ENCODE measurements at places on chromosomes 16 and 17.
A peak's percentile ranks its signal among the peaks of the same experiment; 100 is the strongest.

GRCh38 chr17:16975744-16976625 lies 4.1 kb upstream of the TNFRSF13B start:
- DNase-seq: peak; percentile 30

DNA sequence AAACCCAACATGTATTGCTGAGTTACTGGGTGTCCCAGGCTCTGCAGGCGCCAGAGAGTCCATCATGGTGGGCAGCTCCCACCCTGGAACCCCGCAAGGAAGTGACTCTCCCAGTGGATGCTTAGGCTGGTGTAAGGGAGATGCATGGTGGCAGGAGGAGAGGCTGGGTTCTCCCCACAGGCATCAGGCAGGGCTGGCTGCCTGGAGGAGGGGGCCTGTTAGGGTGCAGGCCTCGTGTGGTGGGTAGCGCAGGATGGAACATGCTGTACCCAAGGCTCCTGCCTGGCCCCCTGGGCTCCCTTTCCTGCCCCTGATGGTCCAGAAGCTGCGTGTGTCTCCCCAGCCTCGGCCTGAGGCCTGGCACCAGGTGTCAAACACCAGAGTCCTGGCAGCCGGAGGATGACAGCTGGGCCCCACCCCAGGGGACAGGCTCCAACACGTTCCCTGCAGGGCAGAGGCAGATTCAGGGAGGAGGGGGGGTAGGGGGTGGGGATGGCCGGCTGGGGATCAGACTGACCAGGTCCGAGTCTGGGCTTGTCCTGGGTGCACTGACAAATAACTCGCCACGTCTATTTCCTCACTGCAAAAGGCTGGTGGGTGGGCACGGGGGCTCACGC lies 40.2 kb upstream of the CIBAR2 start:
- no peak for DNase-seq

GRCh38 chr17:59299400-59300092 lies 31.9 kb upstream of the YPEL2 start:
- peak; percentile 7 for DNase-seq

- DNase-seq: peak; percentile 88
Observed at GRCh38 chr16:67029254-67030096, 526 bp downstream of the CBFB start.

- DNase-seq: no peak
Observed at GRCh38 chr16:709566-710499, 4.2 kb upstream of the FBXL16 start.
